Peyer's patch (tissue), 4 donors: ENCODE measurements at places on chromosomes 13 and 19. TPM values are rescaled to one million over a fixed set of nuclear protein-coding genes. Genes with fewer than 3 reads are reported as not detected.

CPT1C gene
- total RNA-seq, result 12.4 TPM

GPC6 gene
- 3.2 TPM for total RNA-seq

FUT1 gene
- total RNA-seq, result 0.38 TPM

PSG11 gene
- total RNA-seq, result not detected

SPRY2 gene
- 18.2 TPM for total RNA-seq

ZNF317 gene
- total RNA-seq, result 27.2 TPM

MUC16 gene
- not detected for total RNA-seq

ERVK3-1 gene
- total RNA-seq, result 51.2 TPM

GJB6 gene
- not detected for total RNA-seq

MTMR6 gene
- 14.9 TPM for total RNA-seq

RASIP1 gene
- total RNA-seq, result 1.8 TPM

WDR83 gene
- 11.9 TPM for total RNA-seq

MISP3 gene
- total RNA-seq, result 25.6 TPM

TUBA3C gene
- total RNA-seq, result not detected

MAMSTR gene
- total RNA-seq, result 1.1 TPM

COX6B1 gene
- total RNA-seq, result 774 TPM
